ENCODE measurements at places on chromosomes 16 and 17.

DNA sequence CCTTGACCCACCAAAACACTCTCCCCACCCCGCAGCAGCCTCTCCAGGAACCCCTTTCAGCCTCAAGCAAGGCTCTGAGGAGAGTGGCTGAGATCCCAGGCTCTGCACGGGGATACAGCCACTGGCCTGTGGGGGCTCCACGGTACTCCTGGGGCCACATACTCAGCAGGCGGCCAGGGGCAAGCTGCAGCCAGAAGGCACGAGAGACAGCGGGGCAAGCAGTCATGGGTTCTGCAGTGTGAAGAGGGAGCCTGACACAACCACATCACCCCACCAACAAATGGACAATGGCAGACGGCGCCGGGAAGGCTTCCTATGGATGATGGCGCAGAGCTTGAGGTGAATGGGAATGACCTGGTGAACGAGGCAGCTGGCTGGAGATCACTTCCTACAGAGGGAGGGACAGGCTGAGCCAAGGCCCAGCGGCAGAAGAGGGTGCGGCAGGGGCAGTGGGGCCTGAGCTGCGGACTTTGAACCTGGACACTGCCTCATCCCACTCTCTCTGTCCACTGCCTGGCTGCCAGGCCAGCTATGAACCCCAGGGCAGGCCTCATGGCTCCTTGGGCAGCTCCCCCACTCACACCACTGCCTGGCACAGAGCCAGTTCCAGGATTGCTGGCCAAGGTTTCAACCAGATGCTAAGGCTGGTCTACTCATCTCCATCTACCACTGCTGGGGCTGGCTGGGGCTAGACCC is 10.8 kb upstream of the BCAR1 start:
- no peak for DNase-seq

DNA sequence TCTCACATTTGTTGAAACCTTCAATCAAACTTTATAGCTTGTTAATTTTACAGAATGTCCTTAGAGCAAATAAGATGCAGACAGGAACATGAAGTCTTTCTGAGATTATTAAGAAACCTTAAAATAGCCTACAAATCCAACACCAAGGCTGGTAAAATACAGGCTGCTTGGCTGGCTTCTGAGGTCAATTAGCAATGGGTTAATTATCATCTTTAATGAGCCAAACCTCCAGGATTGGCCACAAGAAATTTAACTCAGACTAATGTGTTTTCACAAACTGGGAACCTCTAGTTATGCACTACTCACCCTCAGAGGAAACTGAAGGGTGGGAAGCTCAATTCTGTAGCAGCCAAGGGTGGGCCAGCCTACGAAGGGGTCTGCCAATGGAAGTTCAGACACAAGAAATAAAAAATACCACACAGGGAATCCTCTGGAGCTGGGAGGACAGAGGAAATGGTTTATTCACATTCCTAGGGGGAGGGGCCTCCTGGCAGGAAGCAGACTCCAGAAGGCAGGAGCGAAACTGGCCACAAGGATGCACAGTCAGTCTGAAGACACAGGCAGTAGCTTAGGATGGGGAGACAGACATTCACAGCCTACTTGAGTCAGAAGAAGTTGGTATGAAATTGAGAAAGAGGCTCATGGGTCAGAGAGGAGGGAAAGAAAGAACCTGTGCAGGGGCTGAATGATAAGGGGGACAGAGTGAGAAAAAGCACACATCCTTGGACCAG is 36.1 kb downstream of the HIC1 start:
- no peak for DNase-seq

DNA sequence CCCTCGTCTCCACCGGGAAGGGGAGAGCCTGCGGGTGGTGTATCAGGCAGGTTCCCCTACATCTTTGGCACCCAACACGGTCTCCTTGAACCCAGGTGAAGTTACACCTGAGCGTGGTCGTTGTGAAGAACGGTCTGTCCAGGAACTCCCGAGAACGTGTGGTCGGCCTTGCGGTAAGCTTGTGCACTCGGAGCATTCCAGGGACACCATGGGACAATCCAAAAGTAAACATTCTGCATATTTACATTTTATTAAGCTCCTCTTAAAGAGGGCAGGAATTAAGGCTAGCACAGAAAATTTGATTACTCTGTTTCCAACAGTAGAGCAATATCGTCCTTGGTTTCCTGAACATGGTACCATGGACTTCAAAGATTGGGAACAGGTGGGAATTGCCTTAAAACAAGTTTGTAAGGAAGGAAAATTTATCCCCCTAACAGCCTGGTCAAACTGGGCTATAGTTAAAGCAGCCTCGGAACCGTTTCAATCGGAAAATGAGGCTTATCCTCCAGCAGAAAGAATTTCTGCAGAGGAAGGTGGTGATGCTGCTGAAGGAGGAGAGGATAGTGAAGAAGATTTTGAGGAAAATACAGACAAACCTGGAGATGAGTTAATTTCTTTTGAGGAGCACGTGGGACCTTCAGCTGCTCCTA is 18.2 kb downstream of the ALOX15B start:
- DNase-seq = no peak

DNA sequence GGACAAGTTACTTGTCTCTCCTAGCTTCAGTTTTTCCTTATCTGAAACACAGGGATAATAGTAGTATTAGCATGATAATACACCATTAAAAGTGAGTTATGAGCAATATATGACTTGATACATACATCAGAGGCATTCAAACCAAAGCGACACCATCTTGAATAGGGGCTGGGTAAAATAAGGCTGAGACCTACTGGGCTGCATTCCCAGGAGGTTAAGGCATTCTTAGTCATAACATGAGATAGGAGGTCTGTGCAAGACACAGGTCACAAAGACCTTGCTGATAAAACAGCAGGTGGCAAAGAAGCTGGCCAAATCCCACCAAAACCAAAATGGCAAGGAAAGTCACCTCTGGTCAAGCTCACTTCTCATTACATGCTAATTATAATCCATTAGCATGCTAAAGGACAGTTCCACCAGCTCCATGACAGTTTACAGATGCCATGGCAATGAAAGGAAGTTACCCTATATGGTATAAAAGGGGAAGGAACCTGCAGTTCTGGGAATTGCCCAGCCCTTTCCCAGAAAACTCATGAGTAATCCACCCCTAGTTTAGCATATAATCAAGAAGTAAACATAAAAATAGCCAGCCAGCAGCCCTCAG is 37.2 kb upstream of the HS3ST3A1 start:
- DNase-seq = no peak

- DNase-seq = no peak
These were observed 251.2 kb upstream of the CDH11 start for GRCh38 chr16:65373097-65373496.

DNA sequence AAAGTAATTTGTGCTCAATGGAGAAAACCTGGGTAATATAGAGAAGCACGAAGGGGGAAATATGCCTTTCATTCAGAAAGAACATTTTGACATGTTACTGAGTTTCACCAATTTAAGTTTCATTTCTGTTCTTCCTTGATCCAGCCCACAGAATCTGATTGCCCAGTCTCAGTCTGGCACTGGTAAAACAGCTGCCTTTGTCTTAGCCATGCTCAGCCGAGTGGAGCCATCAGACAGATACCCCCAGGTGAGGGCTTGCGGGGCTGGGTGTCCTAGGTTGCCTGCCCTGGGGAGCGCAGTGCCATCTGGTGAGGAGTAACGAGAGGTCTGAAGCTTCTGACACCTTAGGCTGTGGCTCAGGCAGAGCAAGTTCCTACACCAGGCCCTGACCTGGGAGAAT is 17.7 kb downstream of the DDX19A start:
- DNase-seq = no peak

DNA sequence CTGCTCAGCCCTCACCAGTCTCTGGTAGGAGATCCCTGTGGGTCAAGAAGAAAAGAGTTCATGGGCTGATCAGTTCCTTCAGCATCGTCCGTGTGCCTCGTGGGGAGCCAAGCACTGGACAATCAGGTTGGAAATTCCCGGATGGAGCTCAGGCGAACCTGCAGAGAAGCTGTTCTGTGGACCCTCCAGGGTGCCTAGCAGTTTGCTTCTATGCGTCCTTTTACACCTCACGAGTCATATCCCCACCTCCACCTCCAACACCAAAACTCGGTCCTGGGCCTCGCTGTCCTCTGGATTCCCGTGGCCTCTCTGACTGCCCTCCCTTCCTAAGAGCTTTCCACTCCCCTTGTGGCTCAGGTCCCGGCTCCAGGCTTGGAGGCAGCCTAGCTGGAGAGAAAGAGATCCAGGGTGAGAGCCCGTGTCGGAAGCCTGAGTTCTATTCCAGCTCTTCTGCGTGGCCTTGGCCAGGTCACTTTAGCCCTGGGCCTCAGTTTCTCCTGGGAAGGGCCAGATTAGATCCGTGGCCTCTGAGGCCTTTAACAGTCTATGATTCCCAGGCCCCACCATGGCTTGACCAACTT is 26.2 kb upstream of the PIK3R6 start:
- DNase-seq = no peak

- DNase-seq = no peak
These were observed 41.3 kb upstream of the SIAH1 start for GRCh38 chr16:48426244-48427141.

DNA sequence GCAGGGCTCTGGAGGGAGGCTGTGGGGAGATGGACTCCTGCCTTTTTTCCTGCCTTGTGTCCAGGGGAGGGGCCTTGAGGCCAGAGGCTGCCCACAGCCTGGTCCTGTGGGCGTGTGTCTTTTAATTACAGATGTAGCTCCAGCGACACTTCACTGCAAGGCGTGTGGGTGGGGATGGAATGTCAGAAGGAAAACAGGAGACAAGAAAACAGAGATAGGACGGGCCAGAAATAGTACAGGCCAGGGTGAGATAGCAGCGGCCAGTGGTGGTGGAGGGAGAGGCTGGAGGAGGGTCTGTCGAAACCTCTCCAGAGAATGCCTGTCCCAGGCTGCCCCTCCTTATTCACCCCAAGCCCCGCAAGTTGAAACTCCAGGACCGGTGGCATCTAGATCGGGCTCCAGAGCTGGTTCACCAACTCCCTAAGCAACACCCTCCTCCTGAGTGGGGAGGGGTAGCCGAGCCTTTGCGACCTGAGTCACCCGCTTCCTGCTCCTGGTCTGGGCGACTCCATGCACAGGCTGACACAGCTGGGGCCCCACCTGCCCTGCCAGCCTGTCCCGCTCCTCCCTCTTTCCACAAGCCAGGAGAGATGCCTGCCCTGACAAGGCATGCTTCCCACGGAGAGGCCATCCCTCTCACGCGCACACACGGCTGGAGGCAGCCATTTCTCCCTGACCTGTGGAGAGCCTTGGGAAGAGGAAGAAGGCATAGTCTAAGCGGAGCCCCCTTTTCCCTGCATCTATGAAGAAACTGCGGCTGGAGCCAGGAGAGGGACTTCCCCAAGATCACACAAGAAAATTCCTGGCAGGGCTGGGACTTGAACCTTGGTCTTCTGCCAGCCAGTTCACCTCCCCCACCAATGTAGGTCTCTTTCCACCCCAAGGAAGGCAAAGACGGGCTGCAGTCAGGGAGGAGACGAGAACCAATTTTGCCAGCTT is 6.6 kb upstream of the JUP start:
- DNase-seq = peak; percentile 21

- no peak for DNase-seq
These were observed 6.5 kb downstream of the NUP93 start for GRCh38 chr16:56736476-56736875.

GRCh38 chr16:80993307-80993706 is 13.4 kb downstream of the CMC2 start:
- DNase-seq = no peak

DNA sequence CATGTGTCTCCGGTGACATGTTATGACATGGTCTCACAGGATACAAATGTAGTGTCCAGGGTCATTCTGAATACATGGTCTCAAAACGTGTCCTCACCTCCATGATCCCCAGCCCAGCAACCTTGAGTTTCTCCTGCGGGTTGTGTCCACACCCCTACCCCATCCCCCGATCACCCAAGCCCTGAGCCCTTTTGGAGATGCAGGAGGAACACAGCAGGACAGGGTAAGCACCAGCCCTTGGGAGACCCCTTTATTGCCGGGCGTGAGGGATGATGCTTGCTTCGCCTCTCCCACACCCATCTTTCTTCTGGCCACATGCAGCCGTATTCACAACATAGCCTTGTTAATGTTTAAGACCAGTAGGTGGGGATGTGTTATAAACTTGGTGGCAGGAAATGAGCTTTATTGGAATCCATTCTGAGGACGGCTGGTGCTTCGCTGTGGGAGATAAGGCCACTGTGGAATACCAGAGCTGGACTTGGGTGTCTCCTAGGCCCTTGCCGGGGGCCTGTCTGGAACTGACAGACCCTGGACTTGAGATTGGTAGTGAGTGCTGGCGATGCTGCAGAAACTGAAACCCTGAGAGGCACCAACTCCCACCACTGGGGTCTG is 5.5 kb downstream of the TMEM132E start:
- DNase-seq = no peak

- DNase-seq = no peak
These were observed 22.8 kb downstream of the GPRC5B start for GRCh38 chr16:19861811-19862327.

DNA sequence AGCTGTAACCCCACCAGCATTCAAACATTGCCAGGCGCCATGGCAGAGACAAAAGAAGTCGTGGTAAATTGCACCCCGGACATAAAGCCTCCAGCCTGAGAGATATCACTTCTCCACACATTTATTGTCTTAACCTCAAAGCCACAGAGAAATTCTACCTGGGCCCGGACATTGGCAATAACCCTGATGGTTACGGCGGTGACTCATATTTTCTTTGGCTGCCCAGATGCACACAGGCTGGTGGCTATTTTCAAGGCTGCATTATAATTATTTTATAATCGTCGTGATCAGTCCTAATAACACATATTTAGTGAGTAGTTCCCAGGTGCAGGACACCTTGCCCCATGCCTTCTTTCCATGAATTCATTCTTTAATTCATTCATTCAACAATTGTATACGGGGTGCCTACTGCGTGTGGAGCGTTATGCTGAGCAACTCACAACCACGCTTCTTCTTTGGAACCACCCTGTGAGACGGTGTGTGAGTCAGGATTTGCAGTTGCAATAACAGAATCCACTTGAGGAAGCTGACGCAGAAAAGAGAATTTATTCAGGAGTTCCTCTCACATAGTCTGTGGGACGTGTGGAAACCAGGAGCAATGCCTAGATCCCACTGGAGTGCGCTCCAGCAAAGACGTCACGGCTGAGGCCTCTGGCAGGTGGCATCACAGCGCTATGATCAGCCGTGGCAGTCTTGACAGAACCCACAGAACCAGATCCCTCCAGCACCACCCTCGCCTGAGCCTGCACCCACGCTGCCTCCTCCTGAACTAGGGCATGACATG is 245.7 kb downstream of the FOXL1 start:
- no peak for DNase-seq

DNA sequence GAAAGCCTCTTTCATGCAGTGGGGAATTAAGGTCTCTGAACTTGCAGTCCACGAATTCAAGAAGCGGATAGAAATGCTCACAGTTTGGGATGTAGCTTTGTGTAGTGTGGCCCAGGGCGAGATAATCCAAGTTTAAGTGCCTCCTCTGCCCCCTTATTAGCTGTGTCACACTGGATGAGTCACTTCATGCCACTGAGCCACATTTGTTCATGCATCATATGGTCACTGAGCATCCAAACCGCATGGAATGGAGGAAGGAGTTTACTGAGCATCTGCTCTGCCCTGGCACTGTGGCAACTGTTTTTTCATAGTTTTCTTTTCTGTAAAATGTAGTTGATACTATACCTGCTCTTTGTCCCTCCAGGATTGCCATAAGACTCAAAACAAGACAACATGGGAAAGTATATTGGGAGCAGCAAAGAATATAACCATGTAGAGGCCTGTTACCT is 15.1 kb upstream of the DHX8 start:
- DNase-seq = no peak

Measured in CD4-positive, alpha-beta T cell treated with Interleukin-6 for 4 hours (primary cell).